ENCODE measurements at places on chromosomes 5 and 9. TPM values are rescaled to one million over a fixed set of nuclear protein-coding genes. Genes with fewer than 3 reads are reported as not detected.

DNA sequence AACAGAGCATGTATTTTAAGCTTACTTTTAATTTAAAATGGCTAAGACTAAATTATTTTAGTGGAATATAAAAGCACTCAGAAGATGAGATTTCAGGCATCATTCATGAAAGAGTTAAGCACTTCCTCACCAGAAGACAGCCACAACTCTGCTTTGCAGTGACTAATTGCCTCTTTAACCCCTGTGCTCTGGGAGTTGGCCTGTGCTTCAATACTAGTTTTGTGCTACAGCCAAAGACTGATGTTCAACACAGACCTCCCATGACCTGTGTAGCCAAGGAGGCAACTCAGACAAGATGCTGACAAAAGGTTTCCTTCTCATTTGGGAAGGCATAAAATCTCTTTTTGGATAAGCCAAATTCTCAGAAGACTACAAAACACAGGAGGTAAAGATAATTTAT is 353.5 kb downstream of the FBXL17 start:
- H3K27ac ChIP-seq: no peak overlapping the region
- DNase-seq: no peak
- no peak overlapping the region for H3K4me3 ChIP-seq
- no peaks in the 10 kb centered on the region for H3K4me1 ChIP-seq
- H3K27me3 ChIP-seq: no peaks in the 10 kb centered on the region
- no peaks in the 10 kb centered on the region for H3K36me3 ChIP-seq

The PCDH1 gene
- 7.8 TPM for total RNA-seq

The CD74 gene
- total RNA-seq: 2,215 TPM

- DNase-seq: no peak
- no peak overlapping the region for H3K4me3 ChIP-seq
- H3K27me3 ChIP-seq: no peaks in the 10 kb centered on the region
Observed at GRCh38 chr9:116000748-116001329, 152.8 kb upstream of the PAPPA start.

The KIAA0825 gene
- 3.0 TPM for total RNA-seq

- H3K36me3 ChIP-seq: no peaks in the 10 kb centered on the region
- no peak for DNase-seq
- H3K27me3 ChIP-seq: no peaks in the 10 kb centered on the region
- H3K4me3 ChIP-seq: no peak overlapping the region
Observed at GRCh38 chr5:129120158-129120581, 25.6 kb downstream of the ISOC1 start.

- no peak overlapping the region for H3K4me3 ChIP-seq
- DNase-seq: no peak
- H3K27ac ChIP-seq: no peak overlapping the region
- no peaks in the 10 kb centered on the region for H3K36me3 ChIP-seq
Observed at GRCh38 chr5:31433229-31433628, 98.7 kb downstream of the DROSHA start.

DNA sequence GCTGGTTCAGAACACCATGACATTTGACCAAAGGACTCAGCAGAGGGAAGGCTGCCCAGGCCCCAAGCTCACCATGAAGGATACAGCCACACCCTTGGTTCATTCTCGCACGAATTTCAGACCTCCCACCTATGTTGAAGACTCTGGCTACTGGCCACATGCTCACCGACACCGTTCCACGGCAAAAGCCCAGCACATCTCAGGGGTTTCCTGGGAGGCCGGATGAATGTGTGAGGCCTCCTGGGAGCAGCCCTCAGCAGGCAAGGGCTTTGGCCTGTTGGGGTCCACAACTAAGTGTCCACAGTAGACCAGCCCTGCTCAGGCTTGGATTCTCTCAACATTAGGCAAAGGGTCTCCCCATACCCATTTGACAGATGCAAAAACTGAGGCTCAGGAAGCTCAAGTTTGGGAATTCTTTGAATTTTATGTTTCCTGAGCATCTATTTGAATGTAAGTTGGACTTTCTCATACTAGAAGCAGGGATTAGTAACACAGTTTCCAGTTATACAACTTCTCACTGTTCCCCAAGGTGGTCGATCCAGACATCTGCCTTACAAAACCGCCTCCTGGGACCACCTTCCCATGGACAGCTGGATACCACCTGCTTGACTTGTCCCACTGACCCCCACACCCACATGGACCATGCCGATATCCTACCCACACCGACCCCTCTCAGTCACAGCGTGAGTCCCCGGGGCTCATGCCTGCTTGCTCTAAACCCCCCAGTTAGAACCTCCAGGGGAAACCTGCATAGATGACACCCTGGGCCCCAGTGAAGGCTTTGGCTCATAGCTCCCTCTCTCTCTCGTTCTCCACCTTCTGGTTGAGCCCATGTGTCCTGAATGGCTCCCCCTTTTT is 27.9 kb downstream of the CCT5 start:
- no peaks in the 10 kb centered on the region for H3K36me3 ChIP-seq
- no peaks in the 10 kb centered on the region for H3K4me1 ChIP-seq
- H3K4me3 ChIP-seq: no peak overlapping the region
- DNase-seq: peak; percentile 7

The NR2F1-AS1 gene
- 38.2 TPM for total RNA-seq

The ZBTB26 gene
- total RNA-seq: 6.1 TPM

DNA sequence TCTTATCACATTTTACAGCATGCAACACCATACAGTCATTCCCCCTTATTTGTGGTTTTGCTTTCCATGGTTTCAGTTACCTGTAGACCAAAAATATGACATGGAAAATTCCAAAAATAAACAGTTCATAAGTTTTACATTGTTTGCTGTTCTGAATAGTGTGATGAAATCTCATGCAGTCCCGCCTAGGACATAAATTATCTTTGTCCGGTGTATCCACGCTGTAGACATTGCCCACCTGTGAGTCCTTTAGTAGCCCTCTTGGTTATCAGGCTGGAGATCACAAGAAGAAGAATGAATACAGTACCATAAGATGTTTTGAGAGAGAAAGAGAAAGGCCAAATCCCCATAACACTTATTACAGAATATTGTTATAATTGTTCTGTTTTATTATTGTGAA is 68.1 kb downstream of the SLC46A2 start:
- no peak overlapping the region for H3K4me3 ChIP-seq
- DNase-seq: no peak
- H3K4me1 ChIP-seq: no peaks in the 10 kb centered on the region
- no peak overlapping the region for H3K27ac ChIP-seq
- no peaks in the 10 kb centered on the region for H3K36me3 ChIP-seq

The PCDHA9 gene
- 0.12 TPM for total RNA-seq

The QRFP gene
- not detected for total RNA-seq

DNA sequence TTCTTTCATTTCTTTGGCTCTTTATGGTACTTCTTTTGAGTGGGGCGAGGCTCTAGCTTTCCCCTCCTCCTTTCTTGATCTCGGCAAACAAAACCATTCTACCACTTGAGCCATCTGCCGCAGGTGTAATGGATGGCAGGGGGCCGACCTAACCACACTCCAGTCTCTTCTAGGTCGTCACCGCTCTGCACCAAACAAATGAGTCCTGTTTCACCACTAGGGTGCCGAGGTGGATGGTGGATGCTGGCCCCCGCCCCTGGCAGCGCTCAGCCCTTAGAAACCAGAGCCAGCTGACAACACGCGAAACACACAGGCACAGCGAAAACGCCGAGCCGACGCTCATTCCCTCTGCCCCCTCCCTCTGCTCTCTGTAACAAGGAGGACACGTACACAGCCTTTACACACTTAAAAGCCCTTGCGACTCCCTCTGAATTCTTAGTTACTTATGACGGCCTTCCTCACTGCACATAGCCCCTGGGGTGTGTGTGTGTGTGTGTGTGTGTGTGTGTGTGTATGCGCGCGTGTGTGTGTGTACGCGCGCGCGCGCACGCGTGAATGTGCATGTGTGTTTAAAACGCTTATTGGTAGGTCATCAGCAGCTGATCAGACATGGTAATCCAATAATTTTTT is 199.4 kb downstream of the MEF2C start:
- H3K27ac ChIP-seq: no peak overlapping the region
- no peak overlapping the region for H3K4me3 ChIP-seq
- no peaks in the 10 kb centered on the region for H3K36me3 ChIP-seq
- H3K4me1 ChIP-seq: peaks cover 11% of the 10 kb centered on the region
- DNase-seq: no peak

The BTNL3 gene
- 0.14 TPM for total RNA-seq

GRCh38 chr5:65086234-65086890 is 317.6 kb downstream of the CWC27 start:
- H3K4me3 ChIP-seq: no peak overlapping the region
- DNase-seq: no peak
- no peak overlapping the region for H3K27ac ChIP-seq
- H3K36me3 ChIP-seq: no peaks in the 10 kb centered on the region
- H3K27me3 ChIP-seq: no peaks in the 10 kb centered on the region

The SPDL1 gene
- 7.7 TPM for total RNA-seq

- H3K4me3 ChIP-seq: no peak overlapping the region
- H3K27ac ChIP-seq: no peak overlapping the region
- no peaks in the 10 kb centered on the region for H3K36me3 ChIP-seq
- no peak for DNase-seq
- H3K4me1 ChIP-seq: no peaks in the 10 kb centered on the region
- peaks cover 24% of the 10 kb centered on the region for H3K27me3 ChIP-seq
Observed at GRCh38 chr5:174329738-174330137, 284.2 kb downstream of the NSG2 start.

- peaks cover 14% of the 10 kb centered on the region for H3K36me3 ChIP-seq
- DNase-seq: peak; percentile 31
- H3K27me3 ChIP-seq: no peaks in the 10 kb centered on the region
- no peak overlapping the region for H3K4me3 ChIP-seq
Observed at GRCh38 chr9:113579283-113580040, 115.9 kb downstream of the RGS3 start.
